ENCODE measurements at places on chromosomes 16 and 17.

DNA sequence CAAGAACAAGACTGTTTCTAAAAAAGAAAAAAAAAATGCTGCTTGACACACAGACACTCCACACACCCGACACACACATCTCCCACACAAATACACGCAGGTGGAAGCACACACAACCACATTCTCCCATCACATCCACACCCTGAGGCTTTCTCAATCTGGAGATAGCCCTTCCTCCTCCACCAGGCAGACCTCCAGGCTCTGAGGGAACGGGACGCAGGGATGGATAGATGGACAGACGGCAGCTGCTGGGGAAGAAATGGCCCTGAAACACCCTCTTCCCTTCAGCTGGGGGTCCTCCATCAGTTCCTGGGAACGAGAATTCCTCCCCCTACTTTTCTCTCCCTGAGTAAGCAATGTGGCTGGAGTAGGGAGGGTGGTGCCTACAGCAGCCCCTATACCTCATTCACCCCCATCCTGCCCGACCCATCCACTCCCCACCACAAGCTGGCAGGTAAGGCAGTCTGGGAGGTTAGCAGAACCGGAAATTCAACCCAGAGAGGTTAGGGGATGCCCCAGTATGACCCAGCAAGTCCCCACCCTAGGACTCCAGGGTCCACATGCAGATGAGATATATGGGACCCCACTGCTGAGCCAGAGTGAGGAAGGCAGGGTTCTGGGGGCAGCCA lies 4.1 kb upstream of the LITAFD start:
- no peak for DNase-seq

DNA sequence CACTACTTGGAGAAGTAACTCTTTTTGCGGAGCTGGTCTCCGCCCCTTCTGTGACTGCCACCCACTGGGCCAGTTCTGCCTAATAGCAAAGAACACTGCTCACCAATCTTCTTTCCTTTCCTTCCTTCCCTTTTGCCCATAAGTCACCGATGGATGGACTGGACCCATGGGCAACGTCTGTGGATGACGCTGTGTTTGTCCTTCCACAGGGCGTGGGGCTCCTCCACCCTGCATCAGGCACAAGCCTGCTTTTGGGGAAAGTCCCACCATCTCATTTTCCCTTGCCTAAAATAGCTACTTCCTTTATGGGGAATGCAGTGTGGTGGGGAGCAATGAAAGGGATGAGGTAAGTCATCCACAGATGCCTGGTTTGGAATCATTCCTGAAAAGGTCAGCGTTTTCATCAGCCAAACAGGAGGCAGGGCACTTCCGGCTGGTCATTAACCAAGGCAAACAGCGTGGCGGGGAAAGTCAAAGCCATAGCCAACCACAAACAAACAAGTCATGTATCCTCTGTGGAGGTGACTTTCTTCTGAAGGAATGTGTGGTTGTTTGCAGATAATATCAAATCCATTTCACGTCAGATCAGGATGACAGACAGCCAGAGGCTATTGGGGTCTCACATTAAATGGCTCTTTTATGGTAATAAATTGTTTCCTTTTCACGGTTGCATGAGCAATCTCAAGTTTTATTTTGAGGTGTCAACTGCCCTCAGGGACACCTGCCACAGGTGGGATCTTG lies 30.7 kb upstream of the MED9 start:
- no peak for DNase-seq

GRCh38 chr16:86427433-86427851 lies 82.9 kb upstream of the FOXF1 start:
- DNase-seq, result no peak

DNA sequence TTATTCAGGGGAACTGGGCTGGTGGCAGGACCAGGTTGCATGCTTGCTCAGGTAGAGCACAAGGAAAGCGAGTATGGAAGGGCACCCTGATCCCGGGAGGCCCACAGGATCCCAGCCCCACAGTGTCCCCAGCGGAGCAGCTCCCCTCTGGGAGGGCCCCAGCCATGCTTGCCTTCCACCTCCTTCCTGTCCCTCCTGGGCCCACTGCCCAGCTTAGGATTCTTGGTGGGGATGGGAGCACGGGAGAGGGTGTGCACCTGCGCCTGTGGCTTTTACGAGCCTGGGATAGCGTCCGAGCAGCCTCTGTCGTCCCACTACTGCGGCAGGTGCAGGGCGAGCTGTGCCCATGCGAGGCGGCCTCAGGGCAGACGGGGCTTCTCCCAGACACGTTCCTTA lies 114.5 kb downstream of the BANP start:
- DNase-seq, result no peak

- DNase-seq, result no peak
Measured at GRCh38 chr17:29190039-29190438, 9.8 kb upstream of the MYO18A start.

DNA sequence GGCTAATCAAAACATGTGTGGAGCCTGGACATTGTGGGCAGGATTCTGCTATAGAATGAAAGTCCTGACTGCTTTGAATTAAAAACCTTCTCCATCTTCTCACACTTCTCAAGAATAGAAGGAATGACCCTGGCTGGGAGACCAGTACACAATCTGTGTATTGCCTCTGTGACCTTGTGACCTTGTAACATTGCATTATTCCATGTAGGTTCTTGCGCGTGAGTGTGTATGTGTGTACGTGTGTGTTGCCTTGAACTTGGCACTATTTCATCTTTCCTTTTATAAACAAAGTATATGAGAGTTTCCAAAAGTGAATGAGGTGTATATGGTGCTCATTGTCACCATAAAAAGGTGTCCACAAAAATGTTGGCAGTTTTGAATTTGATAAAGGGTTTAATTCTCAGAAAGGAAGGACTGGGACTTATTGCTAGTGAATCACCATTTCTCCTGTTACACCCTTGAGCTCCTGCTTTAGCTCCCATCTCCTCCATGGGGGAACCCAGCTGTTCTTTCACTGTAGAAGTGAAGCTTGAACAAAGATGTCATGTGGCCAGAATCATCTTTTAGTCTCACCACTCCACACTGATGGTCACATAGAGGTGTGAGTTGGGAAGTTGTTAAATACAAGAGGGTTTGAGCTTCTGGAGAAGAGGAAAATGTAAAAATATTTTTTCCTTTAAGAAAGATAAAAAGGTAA lies 244.9 kb downstream of the FTO start:
- DNase-seq, result no peak

DNA sequence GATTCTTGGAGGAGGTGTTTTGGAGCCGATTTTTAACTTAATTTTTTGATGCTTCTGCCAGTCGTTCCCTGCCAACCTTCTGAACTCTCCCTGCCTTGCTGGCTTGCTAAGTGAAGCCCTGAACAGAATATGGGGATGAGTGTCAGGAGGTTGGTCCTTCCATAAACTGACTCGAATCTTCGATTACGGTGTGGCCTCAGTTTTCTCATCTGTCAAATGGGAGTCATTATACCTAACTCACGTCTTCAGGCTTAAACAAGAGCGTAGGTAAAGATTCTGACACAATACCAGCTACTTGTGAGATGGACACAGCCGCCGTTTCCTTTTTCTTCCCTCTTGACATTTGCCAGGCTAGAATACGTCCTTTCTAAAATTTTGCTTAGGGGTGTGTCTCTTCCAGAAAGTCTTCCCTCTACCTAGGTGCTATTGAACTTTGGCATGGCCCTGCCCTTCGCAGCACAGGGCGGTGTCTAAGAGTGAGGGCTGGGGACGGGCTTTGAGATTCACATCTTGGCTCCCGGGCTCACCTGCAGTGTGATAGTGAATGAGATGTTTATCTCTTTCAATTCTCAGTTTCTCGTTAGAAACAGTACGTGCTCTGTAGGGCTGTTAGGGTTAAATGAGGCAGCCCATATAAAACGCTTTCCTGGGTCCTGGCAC lies 190.6 kb upstream of the SDK2 start:
- no peak for DNase-seq

DNA sequence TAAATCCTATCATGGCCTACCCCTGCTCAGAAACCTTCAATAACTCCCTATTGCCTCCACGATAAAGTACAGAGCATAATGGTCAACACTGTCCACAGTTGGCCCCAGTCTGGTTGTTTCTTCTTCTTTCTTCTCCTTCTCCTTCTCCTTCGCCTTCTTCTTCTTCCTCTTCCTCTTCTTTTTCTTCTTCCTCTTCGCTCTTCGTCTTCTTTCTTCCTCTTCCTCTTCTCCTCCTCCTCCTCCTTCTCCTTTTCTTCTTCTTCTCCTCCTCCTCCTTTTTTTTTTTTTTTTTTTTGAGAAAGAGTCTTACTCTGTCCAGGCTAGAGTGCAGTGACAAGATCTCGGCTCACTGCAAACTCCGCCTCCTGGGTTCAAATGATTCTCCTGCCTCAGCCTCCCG lies 23.8 kb downstream of the MRM1 start:
- no peak for DNase-seq

- DNase-seq, result no peak
Measured at GRCh38 chr17:40150276-40150675, 9.9 kb downstream of the CASC3 start.

GRCh38 chr17:36812762-36813161 lies 124.5 kb upstream of the LHX1 start:
- DNase-seq, result no peak

GRCh38 chr16:65994291-65994690 lies 372.2 kb upstream of the CDH5 start:
- DNase-seq, result peak; percentile 41

DNA sequence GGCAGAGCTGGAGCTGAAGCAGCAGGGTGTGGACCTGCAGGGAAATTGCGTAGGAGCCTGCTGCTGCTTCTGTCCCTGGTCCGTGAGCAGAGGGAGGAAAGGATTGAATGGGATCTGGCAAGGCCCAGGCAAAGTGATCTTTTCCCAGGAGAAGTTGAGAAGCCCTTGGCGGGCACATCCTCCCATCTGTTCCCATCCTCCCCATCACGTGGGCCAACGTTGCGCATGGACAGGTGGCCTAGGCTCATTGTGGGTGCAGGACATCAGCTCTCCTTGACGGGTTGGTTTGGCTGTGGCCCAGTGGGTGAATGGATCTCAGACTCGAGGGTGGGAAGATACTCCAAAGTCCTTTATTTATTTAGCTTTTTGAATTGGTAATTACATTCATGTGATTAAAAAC lies 29.4 kb upstream of the POLR3E start:
- no peak for DNase-seq

DNA sequence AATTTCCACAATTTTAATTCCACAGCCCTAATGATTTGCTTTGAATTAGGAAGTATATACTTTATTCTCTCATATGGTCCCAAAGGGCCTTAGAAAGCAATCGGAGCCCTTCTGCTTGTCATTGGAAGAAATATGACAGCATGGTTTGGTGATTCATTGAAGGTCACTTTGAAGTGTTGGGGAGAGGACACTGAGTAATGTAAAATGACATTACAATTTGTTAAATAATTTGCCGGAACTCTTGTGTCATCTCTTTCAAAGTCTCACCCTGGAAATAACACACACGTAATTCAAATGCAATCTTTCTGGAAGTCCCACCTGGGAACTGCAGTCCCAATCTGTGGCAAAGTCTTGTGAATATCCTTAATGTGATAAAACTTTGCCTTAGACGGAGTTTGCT lies 59.8 kb downstream of the BMERB1 start:
- no peak for DNase-seq

GRCh38 chr17:61345825-61346666 lies 53.6 kb upstream of the TBX2 start:
- no peak for DNase-seq

DNA sequence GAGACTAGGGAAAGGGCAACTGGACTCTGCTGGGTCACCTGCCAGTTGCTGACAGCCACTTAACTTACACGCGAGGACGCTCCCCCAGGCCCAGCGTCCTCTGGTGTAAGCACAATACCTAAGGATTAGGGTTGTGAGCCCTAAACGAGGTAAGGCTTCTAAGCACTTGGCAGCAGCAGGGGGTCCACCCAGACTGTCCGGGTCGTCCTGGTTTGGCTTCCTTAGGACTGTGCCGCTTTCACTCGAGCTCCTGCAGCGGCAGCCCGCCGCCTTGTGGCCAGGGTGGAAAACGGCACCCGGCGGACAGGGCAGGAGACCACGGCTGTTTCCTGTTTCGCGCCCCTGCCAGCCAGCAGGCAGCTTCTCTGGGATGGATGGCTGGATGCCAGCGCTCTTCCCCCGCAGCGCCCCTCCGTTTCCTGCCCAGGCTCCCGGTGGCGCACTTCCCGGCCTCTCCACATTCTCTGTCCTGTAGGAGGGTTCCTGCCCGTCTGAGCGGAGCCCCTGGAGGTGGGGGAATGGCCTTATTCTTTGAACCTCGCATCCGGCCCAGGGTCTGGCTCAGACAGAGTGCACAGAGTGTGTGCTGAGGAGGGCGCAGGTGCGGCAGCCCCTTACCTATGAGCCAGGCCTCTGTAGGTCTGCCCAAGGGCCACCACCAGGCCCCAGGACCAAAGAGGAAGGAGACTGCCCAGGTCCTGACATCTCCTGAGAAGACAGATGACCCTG lies 47.0 kb upstream of the AMZ2 start:
- DNase-seq, result peak; percentile 81

DNA sequence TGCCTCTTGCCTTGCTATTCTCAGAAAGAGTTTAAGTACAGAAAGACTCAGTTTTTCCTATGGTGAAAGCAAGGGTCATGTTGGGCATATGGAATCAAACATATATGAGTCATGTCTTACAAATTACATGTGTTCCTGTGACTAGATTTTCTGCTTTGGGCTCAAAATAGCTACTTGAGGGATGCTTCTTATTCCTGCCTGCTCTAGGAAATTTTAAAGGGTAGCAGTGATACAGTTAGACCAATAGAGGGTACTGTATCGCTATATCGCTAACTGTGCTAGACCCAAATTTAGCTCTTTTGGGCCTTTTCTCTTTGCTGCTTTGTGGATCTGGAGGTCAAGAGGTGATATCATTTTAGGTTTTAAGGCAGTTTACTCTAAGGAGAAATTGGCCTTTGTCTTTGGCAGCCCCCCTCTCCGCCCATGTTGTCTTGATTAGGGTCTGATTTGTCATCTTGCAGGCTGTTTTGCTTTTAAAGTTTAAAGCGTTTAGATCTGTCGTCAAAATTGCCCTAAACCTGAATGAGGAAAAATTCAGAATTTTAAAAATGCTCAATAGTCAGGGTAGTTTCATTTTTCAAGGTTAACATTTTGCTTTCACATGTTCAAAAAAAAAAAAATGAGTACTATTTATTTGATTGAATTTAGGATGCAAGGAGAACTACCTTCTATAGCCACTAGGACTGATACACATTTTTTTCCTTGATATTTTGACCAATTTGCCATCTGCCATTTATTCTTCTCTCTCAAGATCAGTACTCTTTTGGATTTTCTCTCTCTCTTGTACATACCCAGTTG lies 8.8 kb downstream of the NFATC3 start:
- DNase-seq, result no peak

GRCh38 chr17:76527430-76528111 lies 9.9 kb downstream of the CYGB start:
- no peak for DNase-seq
